ENCODE measurements at places on chromosomes 1 and 21. TPM values are rescaled to one million over a fixed set of nuclear protein-coding genes. Genes with fewer than 3 reads are reported as not detected.

Gene GBP6
- total RNA-seq, result 0.10 TPM

Gene AUNIP
- total RNA-seq, result 7.8 TPM

Gene DRAM2
- total RNA-seq, result 27.5 TPM

Gene DFFA
- total RNA-seq, result 39.5 TPM

Gene IFI44
- total RNA-seq, result 158 TPM

Gene SPRR2G
- total RNA-seq, result not detected

Gene NEGR1
- not detected for total RNA-seq

Gene FMO4
- 1.5 TPM for total RNA-seq

Gene CSF1
- 40.3 TPM for total RNA-seq

Gene VPS45
- 40.0 TPM for total RNA-seq

Gene PLA2G2F
- not detected for total RNA-seq

Gene EXTL1
- total RNA-seq, result not detected

Gene FNDC5
- total RNA-seq, result not detected

Gene KRTAP15-1
- total RNA-seq, result not detected

Gene DNALI1
- total RNA-seq, result not detected

Gene FCRL5
- 0.10 TPM for total RNA-seq

Gene JTB
- 133 TPM for total RNA-seq

Gene SYCP1
- not detected for total RNA-seq

Gene TMOD4
- 3.4 TPM for total RNA-seq

Gene APCS
- not detected for total RNA-seq

Gene SYT14
- not detected for total RNA-seq

Gene KIAA1614
- total RNA-seq, result 0.13 TPM
